ENCODE measurements at places on chromosomes 16 and 17. TPM values are rescaled to one million over a fixed set of nuclear protein-coding genes. Genes with fewer than 3 reads are reported as not detected.

DNA sequence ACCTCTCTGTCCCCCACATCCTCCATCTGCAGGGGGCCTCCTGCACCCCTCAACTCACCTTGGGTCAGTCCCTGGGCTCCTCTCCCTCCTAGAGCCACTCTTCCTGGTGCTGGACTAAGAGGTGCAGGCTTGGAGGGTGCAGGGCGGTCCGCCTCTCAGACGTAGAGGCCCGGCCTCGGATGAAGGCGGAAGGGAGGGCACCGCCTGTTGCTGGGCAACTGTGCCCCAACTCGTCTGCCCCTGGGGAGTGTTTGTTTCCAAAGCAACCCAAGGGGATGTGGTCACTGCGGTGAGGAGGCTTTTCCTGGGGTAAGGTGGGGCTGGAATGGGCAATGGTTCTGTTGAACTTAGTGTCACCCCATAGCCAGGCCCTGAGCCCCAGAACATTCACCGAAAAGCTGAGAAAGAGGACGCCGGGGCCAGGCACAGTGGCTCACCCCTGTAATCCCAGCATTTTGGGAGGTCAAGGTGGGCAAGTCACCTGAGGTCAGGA lies at the start of gene C16orf54:
Gene C16orf54, minus strand, starts transcription at position 138 of the 493 bp plus-strand sequence. CDS start 1,039 bp downstream, outside the sequence.
- no peaks in the 10 kb centered on the region for H3K36me3 ChIP-seq
- no peak within 1 kb of the TSS for H3K4me3 ChIP-seq
- H3K4me1 ChIP-seq = no peaks in the 10 kb centered on the region

GP1BA gene
- total RNA-seq = not detected

- no peak for DNase-seq
- H3K27me3 ChIP-seq = no peaks in the 10 kb centered on the region
- H3K36me3 ChIP-seq = no peaks in the 10 kb centered on the region
- peaks cover 42% of the 10 kb centered on the region for H3K4me1 ChIP-seq
- no peak overlapping the region for H3K27ac ChIP-seq
Observed at GRCh38 chr16:89349947-89350633, 132.6 kb downstream of the ZNF778 start.

- H3K4me1 ChIP-seq = peaks cover 7% of the 10 kb centered on the region
- no peak for DNase-seq
- H3K27me3 ChIP-seq = no peaks in the 10 kb centered on the region
- no peaks in the 10 kb centered on the region for H3K36me3 ChIP-seq
Observed at GRCh38 chr17:1413281-1413791, 13.3 kb upstream of the YWHAE start.

TP53TG3 gene
- not detected for total RNA-seq

MYH2 gene
- not detected for total RNA-seq

DNA sequence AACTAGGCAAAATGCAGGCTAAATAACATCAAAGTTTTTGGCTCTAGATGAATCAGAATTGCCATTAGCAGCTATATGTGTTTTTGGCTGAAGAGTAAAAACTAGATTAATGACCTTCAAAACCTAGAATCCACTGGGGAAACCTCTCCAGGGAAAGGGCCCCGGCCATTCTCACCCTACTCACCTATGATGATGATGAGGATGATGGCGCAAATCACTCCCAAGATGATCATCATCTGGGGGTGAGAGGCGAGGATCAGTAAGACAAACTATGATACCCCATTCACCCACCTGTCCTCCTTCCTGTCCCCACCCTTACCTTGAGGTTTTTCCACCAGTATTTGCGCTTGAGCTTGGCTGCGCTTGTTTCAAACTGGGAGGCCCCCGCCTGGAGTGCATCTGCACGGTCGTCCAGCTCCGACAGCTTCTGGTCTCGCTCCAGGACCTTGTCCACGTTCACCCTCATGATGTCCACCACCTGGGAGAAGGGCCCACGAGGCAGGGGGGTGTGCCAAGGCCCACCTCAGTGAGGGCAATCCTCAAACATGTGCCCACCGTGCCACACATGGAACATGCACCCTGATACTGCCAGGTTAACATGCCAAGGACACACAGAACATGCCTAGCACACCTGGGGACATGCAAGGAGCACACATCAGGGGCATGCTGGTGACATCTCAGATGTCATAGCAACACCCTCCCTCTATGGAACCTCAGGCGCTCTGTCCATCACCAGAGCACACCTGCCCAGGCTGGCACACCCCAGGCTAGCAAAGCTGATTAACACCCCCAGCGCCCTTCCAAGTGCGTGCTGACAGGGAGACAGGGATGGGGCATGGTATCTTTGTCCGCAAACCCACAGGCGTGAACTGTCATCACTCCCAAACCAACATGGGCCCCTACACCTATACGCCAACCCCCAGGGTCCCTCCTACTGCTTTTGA lies 1.2 kb downstream of the VAMP2 start:
- peaks cover 21% of the 10 kb centered on the region for H3K36me3 ChIP-seq
- peaks cover 67% of the 10 kb centered on the region for H3K4me1 ChIP-seq
- peak; percentile 80 for DNase-seq
- no peaks in the 10 kb centered on the region for H3K27me3 ChIP-seq
- peak overlapping the region; percentile 99 for H3K27ac ChIP-seq

DNA sequence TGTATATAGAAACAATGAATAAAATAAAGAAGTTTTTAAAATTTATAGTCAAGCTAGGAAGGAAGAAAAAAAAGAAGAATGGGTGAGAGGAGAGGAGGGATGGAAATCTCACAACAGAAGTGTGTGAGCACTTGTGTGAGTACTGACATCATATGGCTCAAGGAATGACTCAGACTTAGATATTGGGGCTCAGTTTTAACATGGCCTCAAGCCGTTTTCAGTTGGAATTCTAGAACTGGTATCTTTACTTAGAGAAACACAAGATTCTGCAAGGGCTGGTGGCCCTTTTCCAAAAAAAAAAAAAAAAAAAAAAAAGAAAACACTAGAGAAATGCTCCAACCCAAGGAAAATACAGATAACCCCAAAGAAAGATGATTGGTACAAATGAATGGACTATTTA lies 55.1 kb downstream of the STXBP4 start:
- H3K4me3 ChIP-seq = no peak overlapping the region
- H3K36me3 ChIP-seq = no peaks in the 10 kb centered on the region
- no peak for DNase-seq
- no peaks in the 10 kb centered on the region for H3K4me1 ChIP-seq
- no peak overlapping the region for H3K27ac ChIP-seq

AURKB gene
- not detected for total RNA-seq

- H3K4me3 ChIP-seq = no peak overlapping the region
- H3K27ac ChIP-seq = no peak overlapping the region
- peaks cover 7% of the 10 kb centered on the region for H3K27me3 ChIP-seq
- H3K4me1 ChIP-seq = no peaks in the 10 kb centered on the region
- H3K36me3 ChIP-seq = no peaks in the 10 kb centered on the region
Observed at GRCh38 chr16:66976746-66977145, 11.6 kb upstream of the CES4A start.

CSH2 gene
- not detected for total RNA-seq

- no peak for DNase-seq
- no peaks in the 10 kb centered on the region for H3K4me1 ChIP-seq
- peaks cover 15% of the 10 kb centered on the region for H3K27me3 ChIP-seq
- H3K4me3 ChIP-seq = no peak overlapping the region
- no peak overlapping the region for H3K27ac ChIP-seq
Observed at GRCh38 chr17:73758245-73758644, 114.0 kb upstream of the SDK2 start.

DNA sequence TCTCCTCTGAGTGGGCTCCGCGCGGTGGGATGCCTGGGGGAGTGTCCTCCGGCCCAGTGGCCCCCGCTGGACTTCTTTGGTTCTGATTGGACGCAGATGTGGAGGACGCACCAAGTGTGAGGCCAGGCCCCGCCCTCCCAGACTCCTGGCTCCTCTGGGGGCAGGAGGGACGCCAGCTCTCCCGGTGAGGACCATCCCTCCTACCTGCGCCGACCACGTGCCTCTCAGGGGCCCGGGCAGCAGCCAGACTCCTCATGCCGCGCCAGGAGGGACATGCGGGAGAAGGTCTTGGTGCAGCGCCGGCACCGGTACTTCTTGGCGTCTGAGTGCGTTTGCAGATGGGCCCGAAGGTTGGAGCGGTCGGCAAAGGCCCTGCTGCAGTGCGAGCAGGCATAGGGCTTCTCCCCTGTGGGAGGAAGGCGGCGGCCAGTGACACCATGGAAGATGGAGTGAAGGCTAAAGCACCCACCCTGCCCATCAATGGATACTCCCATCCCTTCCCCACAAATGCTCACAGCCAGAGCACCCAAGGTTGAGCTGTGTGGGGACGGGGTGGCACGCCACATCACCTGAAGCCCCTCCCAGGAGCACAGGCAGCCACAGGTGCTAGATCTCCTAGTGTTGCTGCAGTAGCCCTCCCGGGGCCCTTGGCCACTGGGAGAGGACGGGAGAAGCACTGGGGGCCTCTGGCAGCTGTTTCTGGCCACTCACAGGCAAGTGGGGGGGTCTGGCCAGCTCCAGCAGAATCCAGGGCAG lies 7.9 kb downstream of the SNAI3 start:
- no peak overlapping the region for H3K27ac ChIP-seq
- no peak for DNase-seq
- no peak overlapping the region for H3K4me3 ChIP-seq
- peaks cover 32% of the 10 kb centered on the region for H3K27me3 ChIP-seq
- H3K4me1 ChIP-seq = peaks cover 6% of the 10 kb centered on the region

- H3K4me3 ChIP-seq = no peak overlapping the region
- no peaks in the 10 kb centered on the region for H3K27me3 ChIP-seq
- DNase-seq = no peak
- H3K36me3 ChIP-seq = no peaks in the 10 kb centered on the region
- H3K27ac ChIP-seq = no peak overlapping the region
Observed at GRCh38 chr16:10782628-10783027, 36.0 kb downstream of the TVP23A start.

PEMT gene
- total RNA-seq = 19.6 TPM

GRCh38 chr17:60102632-60103096 lies 23.9 kb upstream of the HEATR6 start:
- no peaks in the 10 kb centered on the region for H3K27me3 ChIP-seq
- no peaks in the 10 kb centered on the region for H3K36me3 ChIP-seq
- H3K27ac ChIP-seq = no peak overlapping the region
- H3K4me3 ChIP-seq = peak overlapping the region; percentile 32

DNA sequence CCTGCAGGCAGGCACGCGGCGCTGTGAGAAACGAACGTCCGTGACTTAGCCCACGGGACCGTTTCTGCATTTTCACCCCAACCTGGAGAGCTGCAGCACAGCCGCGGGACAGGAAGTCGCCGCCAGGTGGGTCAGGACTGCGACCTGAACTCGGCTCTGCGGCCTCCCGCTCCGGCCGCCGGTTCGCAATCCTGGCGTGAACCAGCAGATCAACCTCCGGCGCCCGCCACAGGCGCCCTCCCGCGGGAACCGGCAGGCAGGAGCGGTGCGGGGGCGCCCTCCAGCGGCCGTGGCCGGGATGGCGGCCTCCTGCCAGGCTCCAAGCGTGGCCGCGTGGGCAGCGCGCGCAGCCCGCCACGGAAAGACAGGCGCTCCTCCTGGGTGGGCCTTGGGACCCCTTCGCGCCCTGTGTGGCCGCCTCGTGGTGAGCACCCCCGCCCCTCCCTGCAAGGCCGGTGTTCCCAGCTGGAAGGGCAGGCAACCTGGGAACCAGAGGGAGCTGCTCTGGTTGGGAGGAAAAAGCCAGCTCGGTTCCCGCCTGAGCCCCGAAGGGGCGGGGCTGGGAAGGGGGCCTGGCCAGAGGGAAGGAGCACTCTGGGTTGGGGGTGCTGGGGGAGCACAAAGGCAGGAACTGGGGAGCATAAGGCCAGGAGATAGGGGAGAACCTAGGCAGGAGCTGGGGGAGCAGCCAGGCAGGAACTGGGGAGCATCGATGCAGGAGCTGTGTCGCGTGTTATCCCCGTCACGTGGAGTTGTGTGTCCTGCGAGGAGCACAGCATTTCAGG lies 28.2 kb downstream of the ACTG1 start:
- H3K4me3 ChIP-seq = peak overlapping the region; percentile 34
- H3K27ac ChIP-seq = peak overlapping the region; percentile 26
- peaks cover 59% of the 10 kb centered on the region for H3K4me1 ChIP-seq
- H3K36me3 ChIP-seq = no peaks in the 10 kb centered on the region
- peak; percentile 94 for DNase-seq

IRF8 gene
- total RNA-seq = 3.5 TPM

GRCh38 chr16:89368604-89369249 lies 121.6 kb downstream of the ANKRD11 start:
- no peaks in the 10 kb centered on the region for H3K27me3 ChIP-seq
- DNase-seq = no peak
- no peaks in the 10 kb centered on the region for H3K4me1 ChIP-seq
- H3K27ac ChIP-seq = no peak overlapping the region
- H3K4me3 ChIP-seq = no peak overlapping the region
- no peaks in the 10 kb centered on the region for H3K36me3 ChIP-seq

SCRN2 gene
- total RNA-seq = 23.9 TPM

- no peak overlapping the region for H3K27ac ChIP-seq
- no peaks in the 10 kb centered on the region for H3K36me3 ChIP-seq
- H3K27me3 ChIP-seq = no peaks in the 10 kb centered on the region
- peak; percentile 71 for DNase-seq
Observed at GRCh38 chr17:13031718-13032350, 14.0 kb upstream of the ELAC2 start.

- no peaks in the 10 kb centered on the region for H3K4me1 ChIP-seq
- H3K27me3 ChIP-seq = no peaks in the 10 kb centered on the region
- DNase-seq = peak; percentile 40
- no peak overlapping the region for H3K4me3 ChIP-seq
Observed at GRCh38 chr17:79617304-79617703, 6.5 kb upstream of the RBFOX3 start.

DNA sequence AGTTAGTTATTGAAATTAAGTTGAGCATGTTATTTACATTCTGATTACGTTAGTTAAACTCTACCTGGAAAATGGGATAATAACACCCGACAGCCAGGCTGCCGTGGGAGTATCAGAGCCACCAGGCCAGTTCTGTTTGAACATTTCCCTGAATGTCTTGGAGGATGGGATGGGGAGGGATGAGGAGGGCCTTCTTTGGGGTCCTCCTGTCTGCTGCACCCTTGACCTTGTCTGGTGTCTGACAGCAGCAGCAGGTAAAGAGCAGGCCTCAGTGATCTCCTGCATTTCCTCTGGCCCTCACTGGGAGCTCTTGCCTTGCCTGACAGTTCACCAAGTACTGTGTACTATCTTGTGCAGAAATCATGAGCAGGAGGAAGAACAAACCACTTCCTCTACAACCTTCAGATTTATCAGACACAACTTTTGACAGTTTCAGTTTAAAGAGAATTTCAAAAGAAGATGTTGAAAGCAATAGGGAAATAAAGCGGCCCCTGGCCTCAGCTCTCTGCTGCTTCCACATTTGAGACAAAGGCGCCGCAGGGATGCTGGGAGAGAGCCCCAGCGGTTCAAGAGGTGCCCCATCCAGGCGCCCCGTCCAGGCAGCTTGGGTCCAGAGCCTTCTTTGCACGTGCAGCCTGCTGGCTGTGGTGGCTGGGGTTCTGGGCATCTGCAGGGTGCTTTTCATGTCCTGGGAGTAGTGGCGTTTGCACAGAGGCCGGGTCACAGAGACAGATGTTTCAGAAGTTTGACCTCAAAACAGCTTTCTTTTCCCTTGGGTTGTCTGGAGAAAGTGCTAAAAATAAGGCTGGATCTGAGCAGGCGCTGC lies 25.3 kb downstream of the CMIP start:
- H3K27me3 ChIP-seq = no peaks in the 10 kb centered on the region
- no peak for DNase-seq
- H3K4me1 ChIP-seq = peaks cover 38% of the 10 kb centered on the region
- peak overlapping the region; percentile 32 for H3K27ac ChIP-seq

LRRC36 gene
- total RNA-seq = 0.55 TPM

Data from sigmoid colon (tissue), 7 donors.